ENCODE measurements at places on chromosomes 1 and 21.

GRCh38 chr21:25944672-25945213 is 210.0 kb downstream of the GABPA start:
- DNase-seq, result no peak

GRCh38 chr1:31679676-31680230 is 24.1 kb downstream of the COL16A1 start:
- no peak for DNase-seq

DNA sequence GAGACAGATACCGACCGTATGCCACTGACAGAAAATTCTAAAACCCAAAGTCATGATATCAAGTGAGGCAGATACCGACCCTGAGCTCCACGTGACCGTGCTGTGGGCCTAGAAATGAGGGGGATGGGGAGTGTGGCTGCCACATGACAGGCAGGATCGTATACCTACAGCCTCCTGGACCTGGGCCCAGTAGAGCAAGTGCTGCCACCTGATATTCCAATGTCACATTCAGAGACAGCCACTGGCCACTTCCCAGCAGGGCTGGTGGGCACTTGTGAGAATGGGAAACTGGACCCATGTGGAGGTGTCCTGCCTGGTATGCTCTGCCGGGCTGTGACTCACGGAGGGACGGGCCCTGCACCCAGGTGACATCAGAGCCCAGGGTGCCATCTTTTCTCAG is 44.6 kb upstream of the CLDN14 start:
- no peak for DNase-seq

GRCh38 chr1:31585736-31586365 is 9.5 kb downstream of the TINAGL1 start:
- no peak for DNase-seq

DNA sequence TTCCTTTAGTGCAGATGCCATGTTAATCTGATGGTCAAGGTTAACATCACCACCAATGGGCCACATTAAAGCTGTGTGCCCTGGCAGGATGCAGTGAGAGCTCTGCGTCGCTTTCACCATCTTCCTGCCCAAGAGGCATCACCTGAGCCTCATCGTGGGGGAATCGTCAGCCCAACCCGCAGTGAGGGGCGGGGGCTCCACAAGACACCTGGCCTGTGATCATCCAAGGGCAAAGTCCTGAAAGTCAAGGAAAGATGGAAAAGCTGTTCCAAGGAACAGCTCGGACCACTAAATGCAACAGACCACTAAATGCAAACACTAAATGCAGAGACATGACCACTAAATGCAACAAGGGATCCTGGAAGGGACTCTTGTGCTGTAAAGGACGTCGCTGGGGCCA is 49.9 kb downstream of the WDR4 start:
- no peak for DNase-seq

- DNase-seq, result no peak
These were observed 2.1 kb downstream of the SAMSN1 start for GRCh38 chr21:14543983-14544382.

- peak; percentile 71 for DNase-seq
These were observed 9.4 kb downstream of the C1orf174 start for GRCh38 chr1:3890389-3891328.

DNA sequence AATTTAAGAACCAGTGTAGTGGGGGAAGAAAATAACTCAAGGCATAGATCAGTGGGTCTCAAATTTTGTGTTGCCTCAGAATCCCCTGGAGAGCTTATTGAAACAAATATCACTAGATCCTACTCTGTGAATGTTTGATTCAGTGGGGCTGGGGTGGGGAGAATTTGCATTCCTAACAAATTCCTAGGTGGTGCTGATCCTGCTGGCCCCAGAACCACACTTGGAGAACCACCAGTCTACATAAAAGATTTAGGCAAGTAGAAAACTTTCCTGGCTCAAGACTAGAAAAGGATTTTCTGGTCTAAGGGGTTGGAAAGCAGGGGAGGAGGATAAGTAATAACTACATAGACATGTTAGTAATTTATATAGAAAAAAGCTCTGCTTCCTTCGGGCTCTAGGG is 34.1 kb upstream of the C1orf21 start:
- DNase-seq, result no peak

DNA sequence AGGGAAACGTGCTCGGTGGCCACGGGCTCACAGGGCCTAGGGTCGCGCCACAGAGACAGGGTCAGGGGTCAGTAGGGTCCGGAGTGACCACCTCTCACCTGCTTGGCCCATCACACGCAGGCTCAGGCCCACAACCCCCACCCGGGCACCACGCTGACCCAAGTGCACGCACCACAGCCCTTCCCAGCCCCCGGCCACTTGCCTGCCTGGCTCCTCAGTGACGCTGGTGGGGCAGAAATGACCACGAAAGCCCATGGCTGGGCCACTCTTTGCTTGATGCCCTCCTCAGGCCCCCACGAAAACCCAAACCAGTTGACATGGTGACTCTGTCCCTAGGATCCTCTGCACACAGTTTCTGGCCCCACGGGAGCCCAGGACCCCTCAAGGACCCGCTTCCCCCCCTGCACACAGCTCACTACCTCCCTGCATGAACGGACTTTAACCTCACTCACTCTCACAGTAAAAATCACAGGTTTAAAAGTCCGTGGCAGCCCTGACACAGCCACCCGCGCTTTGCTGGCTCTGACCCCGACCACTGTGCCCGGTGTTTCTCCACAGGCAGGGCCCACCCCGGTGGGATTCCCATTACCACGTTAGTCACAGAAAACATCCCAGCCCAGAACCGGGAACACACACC is 20.7 kb downstream of the NADK start:
- no peak for DNase-seq

- DNase-seq, result peak; percentile 83
These were observed 14.0 kb upstream of the GSTM4 start for GRCh38 chr1:109641861-109642260.

- no peak for DNase-seq
These were observed 6.2 kb downstream of the CORT start for GRCh38 chr1:10456048-10456447.

DNA sequence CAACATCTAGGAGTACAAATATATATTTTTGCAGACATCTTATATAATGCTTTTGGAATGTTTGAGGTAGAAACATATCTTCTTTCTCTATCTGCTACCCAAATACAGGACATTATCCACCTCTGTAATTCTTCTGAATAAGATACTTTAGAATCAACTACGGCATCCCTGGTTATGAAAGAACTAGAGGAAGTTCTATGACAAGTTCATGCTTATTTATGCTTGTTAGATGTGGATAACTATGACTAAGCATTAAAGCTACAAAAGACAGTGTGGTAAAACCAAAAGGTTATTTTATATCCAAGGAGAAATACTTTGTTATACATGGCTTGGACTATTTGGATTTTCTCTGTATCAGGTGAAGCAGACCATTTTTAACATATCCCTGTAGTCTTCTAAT is 894.0 kb downstream of the KCNT2 start:
- peak; percentile 1 for DNase-seq

DNA sequence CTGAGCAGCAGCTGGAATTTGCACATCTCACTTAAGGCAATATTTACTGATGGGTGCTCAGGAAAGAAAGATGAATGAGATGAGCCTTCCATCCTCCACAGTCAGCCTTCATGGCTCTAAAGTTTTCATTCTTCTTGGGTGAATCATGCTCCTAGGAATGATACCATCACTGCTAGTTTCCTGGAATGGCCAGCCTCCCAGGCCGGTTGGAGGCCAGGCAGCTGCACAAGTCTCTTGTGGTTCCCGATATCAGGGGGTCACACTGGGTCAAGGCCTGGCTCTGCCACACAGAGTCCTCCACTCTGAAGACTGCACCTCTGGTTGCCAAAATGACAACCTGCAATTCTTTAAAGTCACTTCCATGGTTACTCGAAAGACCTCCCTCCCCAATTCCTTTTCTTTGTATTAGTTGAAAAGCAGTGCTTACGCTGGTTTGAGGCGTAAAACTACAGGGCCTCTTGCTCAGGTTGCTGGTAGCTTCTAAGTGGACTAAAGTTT is 46.2 kb upstream of the PALMD start:
- DNase-seq, result no peak

DNA sequence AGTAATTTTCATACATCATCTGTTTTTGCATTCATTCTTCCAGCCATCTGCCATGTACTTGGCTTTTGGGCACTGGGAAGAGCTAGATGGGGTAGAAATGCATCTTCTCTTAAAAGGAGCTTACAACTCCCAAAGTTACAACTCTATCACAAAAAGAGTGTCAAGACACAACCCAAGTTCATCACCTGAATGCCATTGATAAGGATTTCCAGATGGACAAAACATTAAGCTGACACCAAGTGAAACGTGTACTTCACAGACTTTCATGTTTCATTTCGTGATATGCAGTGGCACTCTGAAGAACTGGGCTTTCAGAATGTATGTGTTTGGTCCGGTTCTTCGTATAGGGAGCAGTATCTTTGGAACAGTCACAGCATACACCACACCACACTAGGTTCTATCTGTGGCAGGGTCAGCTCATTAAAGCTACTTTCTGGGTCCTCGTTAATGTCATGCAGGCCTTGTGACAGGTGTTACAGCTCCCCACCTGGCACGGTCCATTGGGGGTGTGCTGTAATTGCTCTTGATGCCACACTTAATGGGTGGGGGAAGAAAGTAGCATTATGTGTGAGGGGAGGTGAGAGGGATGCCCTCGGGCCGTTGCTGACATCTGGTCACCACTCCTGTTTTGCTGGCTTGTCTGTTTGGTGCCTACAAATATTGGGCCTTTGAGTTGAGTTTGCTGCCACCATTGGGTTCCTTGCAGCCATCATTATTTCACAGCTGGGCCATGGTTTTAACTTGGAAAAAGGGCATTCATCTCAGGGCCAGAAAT is 164.9 kb downstream of the NFIA start:
- DNase-seq, result no peak

Data from inflammatory macrophage treated with lipopolysaccharide for 1 hour (primary cell).